ENCODE measurements at places on chromosomes 6 and 20.

GRCh38 chr20:12416281-12416680, 498.6 kb downstream of the BTBD3 start:
- no peak for DNase-seq

- DNase-seq, result no peak
Measured at GRCh38 chr6:149108749-149109100, 208.8 kb upstream of the TAB2 start.

- no peak for DNase-seq
Measured at GRCh38 chr6:128438393-128438792, 82.0 kb downstream of the PTPRK start.

DNA sequence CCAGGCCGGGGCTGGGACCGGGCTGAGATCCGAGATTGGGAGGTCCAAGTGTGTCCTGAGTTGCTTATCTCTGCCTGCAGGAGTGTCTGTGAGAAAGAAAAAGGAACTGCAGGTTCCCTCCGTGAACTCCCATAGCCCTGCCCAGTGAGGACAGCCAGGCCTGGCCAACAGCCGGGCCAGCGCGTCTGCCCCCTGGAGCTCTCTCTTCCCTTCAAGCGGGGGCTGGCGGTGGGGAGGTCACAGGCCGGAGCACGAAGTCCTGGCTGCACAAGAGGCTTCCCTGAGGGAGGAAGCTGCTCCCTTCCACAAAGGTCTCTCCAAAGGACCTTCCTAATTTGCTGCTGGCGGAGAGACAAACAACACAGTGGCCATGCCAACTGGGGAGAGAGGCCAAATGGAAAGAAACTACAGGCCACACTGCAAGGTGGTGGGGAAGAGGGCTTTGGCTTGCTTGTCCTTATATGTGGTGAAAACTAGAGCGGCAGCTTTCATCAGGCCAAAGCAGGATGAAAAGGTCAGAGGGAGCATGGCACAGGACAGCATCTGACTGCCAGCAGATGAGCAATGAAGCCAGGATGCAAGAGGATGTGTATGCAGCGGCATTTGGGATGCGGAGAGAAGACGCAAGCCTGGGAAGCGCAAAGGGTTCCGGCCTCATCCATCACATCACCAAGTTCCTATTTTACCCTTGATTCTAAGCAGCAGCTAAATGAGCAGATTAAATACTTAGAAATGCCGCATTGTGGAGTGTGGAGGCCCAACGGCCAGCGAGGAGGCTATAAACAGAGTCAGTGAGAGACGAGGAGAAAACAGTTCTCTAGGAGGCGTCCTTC, 260.0 kb downstream of the ERMARD start:
- no peak for DNase-seq

DNA sequence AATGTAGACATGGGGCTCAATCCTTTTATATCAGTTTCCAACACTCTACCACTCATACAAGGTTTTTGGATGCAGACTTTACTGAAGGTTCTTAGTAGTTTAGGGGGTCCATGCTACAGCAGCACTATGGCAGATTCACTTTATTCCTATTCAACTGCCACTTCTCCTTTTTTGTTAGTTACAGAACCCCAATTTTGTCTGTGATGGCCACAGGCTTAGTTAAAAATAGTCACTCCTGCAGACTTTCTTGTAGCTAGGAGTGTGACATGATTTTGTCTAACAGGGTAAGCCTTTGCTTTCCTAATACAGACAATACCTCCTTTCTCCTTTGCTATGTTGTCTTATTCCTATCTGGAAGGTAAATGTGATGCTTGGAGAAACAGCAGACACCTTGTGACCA, 90.0 kb upstream of the SLC24A3 start:
- DNase-seq, result no peak

GRCh38 chr6:95803889-95804288, 211.9 kb upstream of the FUT9 start:
- DNase-seq, result no peak
